ENCODE measurements at places on chromosomes 6 and 20.

GRCh38 chr6:53375847-53376246 lies 27.1 kb upstream of the ELOVL5 start:
- DNase-seq = no peak

GRCh38 chr6:39195792-39196385 lies 33.4 kb downstream of the KCNK5 start:
- no peak for DNase-seq

DNA sequence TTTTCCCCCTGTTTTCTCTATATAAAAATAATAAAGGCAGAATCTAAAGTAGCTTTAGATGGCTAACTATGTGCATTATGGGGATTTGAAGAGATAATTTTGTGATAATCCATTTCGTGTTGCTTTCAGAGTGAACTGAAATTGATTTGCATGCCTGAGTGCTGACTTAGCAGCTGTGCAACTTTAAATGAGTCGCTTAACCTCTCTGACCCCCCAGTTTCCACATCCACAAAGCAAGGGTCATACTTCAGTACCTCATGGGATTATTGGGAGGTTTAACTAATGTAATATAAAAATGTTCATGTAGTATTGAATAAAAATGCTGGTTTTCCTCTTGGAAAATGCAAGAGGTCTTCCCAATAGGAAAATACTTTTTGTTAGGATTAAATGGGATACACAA lies 63.8 kb upstream of the FABP7 start:
- DNase-seq = no peak

GRCh38 chr6:167975458-167975857 lies 22.0 kb upstream of the KIF25 start:
- DNase-seq = no peak

DNA sequence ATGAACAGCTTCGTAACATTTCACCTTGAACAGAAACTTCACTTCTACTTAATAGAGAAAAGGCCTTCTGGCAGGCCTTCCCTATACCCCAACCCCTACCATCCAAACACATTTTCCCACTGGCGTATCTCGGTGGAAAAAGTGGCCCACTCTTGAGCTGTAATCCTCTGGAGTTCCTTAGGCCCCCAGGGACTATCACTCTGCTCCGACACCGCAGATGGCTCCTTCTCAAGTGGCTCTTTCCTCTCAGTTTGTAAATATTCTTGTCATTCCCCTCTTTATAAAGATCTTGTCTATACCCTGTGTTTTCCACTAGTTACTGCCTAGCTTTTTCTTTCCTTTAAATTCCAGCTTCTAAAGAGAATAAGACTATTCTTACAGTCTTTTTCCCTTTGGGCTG lies 108.7 kb downstream of the MYB start:
- no peak for DNase-seq

Data from activated CD4-positive, alpha-beta memory T cell treated with anti-CD3 and anti-CD28 coated beads for 36 hours (primary cell).